NCI-H510A treated with DMSO at 0.1 percent for 48 hours (cell line): ENCODE measurements at places on chromosomes 4 and X.

DNA sequence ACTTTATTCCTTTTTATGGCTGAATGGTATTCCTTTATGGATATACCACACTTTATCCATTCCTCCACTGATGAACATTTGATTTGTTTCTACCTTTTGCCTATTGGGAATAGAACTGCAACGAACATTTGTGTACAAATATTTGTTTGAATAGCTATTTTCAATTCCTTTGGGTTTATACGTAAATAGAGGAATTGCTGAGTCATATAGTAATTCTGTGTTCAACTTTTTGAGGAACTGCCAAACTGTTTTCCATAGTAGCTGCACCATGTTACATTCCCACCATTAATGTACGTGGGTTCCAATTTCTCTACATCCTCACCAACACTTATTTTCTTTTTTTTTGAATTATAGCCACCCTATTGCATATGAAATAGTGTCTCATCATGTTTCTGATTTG, 156.5 kb upstream of the ATP6AP2 start:
- no peak for DNase-seq

- DNase-seq = peak; percentile 16
Measured at GRCh38 chr4:57190601-57191481, 80.7 kb upstream of the IGFBP7 start.

DNA sequence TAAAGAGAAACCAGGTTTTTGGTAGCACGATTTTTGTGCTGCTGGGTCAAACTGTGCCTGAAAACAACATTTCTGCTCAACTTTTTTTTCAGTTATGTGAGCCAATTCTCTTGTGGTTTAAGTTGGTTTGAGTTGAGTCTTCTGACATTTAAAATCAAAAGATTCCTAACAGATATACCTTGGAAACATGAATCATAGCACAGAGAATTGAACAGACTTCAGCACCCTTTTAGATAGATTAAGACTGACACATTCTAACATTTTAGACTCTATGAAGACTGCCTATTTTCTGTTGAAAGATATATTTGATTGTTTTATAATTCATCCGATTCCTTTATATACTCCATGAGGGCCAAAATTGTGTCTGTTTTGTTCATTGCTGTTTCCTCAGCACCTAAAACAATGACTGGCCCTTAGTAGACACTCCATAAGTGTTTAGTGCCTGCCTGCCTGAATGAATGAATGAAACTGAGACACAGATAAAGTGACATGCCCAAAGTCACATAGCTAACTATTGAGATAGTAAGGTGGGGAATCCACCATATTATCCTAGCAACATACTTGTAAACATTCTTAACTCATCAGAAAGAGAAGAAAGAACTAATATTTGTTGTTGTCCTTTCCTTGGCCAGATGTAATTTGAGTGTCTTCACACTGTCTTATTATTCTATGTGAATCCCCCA, 624.0 kb downstream of the MID1IP1 start:
- DNase-seq = no peak

GRCh38 chr4:22719218-22719617, 26.5 kb downstream of the GBA3 start:
- DNase-seq = no peak

DNA sequence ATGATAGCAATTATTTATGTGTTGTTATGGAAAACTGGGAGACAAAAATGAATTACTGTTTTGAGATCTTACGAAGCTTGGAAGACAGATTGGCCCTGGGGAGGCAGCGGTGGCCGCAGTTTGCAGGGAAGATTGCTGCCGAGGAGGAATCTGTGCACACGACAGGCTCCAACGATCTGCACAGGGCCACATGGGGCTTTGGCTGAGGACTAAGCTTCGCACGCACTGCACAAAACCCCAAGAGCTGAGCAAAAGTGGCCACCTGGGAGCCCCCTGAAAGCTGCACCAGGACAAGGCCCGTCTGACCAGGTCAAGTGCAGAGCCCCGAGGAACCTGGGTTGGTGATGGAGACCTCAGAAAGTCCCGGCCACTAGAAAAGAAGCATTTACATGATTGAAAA, 5.2 kb upstream of the PDE6B start:
- no peak for DNase-seq

DNA sequence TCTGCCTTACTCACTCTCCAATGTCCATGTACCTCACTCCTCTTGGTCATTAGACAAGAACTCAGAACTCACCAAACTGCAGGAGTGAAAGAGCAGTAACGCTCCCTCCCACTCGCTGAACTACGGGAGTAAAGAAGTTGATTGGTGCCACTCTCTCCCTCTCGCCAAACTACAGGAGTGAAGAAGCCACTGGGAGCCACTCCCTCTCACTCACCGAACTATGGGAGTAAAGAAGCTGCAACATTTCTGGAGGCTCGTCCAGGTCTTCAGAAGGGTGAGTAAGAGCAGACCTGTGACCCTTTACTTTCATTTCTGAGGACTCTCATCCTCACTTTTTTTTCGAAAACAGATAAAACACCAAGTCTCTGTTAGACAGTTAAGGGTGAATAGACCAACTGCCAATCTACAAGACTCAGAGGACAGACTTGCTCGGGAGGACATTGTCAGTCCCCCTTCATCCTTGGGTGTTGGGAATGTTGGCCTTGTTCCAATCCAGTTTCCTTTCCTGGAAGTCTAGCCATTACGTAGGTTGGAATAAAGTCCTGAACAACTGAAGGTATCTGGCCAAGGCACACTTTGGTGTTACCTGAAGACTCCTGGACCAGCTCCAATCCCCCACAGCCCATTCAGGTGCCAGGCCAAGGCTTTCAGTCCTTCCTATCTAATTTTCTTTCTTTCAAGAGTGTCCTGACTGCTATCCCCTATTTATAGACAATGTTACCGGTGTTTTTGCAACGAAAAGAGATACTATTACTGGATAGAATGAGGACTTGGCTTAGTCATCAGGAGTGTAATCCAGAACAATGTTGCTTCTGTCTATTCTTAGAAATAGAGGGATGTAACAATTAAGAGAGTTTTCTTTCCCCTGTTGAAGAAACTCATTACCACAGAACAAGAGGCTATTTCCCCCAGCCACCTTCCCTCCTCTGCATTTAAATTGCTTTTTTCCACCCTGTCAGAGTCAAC, 11.0 kb upstream of the COL25A1 start:
- DNase-seq = no peak

GRCh38 chr4:40421839-40422708, 86.9 kb downstream of the CHRNA9 start:
- DNase-seq = no peak

DNA sequence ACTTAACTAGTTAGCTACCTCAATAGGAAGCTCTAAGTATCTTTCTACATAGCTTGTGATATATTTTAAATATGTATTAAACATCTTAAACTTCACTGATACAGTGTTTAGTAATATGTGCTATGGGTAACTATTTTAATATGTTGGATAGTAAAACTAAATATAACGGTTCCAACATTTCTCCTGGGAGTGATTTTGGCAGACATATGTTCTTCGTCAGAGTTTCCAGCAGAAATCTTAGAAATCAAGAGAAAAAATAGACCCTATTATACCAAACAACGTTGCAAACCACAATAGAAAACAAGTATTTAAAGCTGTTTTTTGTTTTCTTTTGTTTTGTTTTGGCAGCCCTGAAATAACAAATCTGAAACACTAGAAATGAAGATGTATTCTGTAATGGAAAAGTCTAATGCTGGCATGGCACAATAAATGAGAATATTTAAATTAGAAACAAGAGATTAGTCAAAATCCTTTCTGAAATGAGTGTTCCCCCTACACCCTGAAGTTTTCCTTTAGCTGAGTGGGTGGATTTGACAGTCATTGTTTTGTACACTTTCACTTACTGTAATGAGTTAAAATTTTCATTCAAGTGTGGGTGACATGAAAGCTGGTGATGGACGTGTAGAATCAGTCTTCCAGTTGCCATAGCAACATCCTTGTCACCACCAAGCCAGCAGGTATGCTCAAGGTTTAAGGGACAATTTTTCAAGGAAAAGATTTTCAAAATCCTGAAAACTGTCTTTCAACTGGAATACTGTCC, 233.5 kb downstream of the SCFD2 start:
- DNase-seq = no peak

GRCh38 chr4:158860856-158861255, 92.0 kb downstream of the FNIP2 start:
- no peak for DNase-seq

DNA sequence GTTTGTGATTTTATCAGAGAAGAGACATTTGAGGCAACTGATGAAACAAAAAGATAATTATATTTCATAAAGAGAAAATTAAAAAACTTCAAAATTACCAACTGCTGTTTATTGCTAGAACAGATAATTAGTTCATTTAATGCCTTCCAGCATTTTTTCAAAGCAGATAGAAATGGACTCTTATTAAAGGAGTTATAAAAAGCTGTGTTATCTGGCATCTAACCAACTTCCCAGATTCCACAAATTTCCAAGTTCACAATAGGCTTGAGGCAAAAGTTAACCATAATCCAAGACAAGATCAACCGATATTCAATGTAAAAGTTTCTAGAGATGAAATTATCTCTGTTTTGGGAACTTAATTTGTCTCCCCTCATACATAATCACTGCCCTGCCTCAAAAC, 152.4 kb downstream of the TSPAN5 start:
- no peak for DNase-seq

DNA sequence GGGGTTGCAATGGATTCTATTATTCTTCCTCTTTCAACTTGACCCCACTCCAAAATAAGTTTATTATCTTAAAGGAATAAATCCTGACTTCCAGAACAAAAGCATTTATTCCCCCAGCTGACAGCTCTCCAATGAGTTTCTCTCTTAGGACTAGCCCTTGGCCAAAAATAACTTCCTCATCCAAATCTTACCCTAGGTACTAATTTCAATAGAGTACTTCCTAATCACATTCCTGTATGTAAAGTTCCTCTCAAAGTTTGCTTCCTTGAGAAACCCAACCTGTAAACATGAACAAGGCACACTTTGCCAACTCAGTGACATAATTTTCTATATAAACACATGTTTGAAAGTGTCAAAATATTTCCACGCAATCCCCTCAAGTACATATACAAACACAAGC, 671.2 kb upstream of the GALNTL6 start:
- no peak for DNase-seq

DNA sequence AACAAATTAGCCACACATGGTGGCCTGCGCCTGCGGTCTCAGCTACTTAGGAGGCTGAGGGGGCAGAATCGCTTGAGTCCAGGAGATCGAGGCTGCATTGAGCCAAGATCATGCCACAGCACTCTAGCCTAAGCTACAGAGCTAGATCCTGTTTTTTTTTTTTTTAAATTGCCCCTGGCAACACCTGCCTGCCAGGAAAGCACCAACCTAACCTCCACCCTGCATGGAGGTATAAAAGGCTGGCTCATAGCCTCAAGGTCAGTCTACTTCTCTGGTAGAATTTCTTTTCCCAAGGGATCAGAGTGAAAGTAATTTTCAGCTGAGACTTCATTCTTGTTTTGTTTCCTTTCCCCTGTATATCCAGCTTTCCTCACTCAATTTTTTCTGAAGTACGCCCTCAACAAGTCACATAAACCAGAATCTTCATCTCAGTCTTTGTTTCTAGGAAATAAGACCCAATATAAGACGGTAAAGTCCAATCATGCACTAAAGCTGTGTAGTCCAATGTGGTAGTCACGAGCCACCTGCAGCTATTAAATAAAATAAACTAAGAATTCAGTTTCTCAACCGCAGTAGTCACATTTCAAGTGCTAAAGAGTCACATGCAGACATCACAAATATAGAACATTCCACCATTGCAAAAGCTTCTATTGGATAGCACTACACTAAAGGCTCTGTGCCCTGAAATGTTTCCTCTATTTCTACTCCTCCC, 113.3 kb downstream of the HPGD start:
- no peak for DNase-seq

- DNase-seq = no peak
Measured at GRCh38 chr4:129783596-129783995, 687.6 kb downstream of the C4orf33 start.

- DNase-seq = no peak
Measured at GRCh38 chrX:45758319-45758718, 557.6 kb upstream of the DIPK2B start.

DNA sequence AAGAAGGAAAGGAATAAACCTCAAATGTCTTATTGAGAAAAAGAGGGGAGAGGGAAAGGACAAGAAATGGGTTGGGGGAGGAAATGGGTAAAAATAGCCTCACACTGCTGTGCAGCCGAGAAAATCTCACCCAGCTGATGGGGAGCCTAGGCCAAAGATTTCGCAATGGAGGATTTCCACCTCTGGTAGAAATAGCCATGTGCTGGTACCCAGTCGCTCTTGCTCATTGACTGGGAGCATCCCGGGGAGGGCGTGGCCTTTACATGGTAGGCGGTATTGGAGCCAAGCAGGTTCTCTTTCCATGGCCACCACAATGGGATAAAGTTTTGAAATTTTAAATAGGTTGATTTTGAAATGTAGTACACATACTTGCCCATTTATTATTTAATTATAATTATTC, 255.1 kb upstream of the LDB2 start:
- DNase-seq = no peak

DNA sequence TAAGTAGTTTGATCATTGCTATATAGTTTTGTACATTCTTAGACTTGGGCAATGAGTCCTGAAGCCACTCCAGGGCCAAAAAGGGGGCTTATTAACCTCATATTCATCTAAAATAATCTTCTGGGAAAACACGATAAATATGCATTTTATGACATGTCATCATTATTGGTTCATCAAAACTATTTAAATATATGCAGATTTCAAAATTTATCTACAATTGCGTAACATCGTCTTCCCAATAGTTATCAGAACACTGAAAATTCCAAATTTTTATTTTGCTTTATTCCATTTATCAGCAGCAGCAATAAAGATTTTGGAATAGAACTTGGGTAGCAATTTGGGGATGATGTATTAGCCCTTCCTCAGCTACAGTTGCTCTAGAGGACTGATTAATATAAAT, 550.0 kb downstream of the IQCM start:
- DNase-seq = no peak

DNA sequence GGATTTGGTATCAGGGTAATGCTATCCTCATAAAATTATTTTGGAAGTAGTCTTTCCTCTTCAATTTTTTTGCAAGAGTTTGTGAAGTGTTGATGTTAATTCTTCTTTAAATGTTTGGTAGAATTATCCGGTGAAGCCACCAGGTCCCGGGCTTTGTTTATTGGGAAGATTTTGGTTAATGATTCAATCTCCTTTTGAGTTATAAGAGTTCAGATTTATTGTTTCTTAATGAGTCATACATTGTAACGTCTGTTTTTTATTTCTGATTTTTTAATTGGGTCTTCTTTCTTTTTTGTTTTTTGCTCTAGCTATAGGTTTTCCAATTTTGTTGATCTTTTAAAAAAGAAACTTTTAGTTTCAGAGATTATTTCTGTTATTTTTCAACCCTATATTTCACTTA, 412.3 kb downstream of the PDGFC start:
- DNase-seq = no peak

DNA sequence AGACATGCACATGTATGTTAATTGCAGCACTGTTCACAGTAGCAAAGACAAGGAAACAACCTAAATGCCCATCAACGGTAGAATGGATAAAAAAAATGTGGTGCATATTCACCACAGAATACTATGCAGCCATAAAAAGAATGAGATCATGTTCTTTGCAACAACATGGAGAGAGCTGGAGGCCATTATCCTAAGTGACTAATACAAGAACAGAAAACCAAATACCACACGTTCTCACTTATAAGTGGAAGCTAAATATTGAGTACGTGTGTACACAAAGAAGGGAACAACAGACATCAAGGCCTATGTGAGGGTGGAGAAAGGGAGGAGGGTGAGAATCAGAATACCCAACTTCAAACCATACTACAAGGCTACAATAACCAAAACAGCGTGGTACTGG, 17.4 kb upstream of the LNX1 start:
- DNase-seq = no peak
